ENCODE measurements at places on chromosomes 11 and 22.
A peak's percentile ranks its signal among the peaks of the same experiment; 100 is the strongest.

DNA sequence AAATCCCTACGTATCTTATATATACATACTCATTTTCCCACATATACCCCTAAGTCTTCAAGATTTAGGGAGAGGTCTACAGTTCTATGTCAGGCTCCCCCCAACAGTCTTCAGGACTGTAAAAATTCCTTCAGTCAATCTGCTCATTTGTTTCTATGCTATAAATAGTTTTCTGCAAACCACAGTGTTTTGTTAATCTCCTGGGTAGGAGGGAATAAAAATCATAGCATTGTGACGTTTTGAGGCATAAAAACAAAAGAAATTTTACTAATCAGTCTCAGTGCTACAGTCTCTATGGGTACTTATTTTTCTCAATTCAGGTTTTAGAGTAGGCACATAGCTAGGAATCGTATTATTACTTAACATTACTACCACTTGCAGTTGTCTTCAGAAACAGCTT lies 552.8 kb upstream of the LRRC4C start:
- no peak for DNase-seq

GRCh38 chr11:83521647-83522596 lies 235.8 kb upstream of the CCDC90B start:
- DNase-seq, result no peak

- no peak for DNase-seq
Measured at GRCh38 chr11:30488304-30488998, 97.7 kb downstream of the MPPED2 start.

- no peak for DNase-seq
Measured at GRCh38 chr22:26481694-26482093, 1.9 kb downstream of the HPS4 start.

- DNase-seq, result no peak
Measured at GRCh38 chr22:33919391-33920196, 682 bp downstream of the LARGE1 start.

DNA sequence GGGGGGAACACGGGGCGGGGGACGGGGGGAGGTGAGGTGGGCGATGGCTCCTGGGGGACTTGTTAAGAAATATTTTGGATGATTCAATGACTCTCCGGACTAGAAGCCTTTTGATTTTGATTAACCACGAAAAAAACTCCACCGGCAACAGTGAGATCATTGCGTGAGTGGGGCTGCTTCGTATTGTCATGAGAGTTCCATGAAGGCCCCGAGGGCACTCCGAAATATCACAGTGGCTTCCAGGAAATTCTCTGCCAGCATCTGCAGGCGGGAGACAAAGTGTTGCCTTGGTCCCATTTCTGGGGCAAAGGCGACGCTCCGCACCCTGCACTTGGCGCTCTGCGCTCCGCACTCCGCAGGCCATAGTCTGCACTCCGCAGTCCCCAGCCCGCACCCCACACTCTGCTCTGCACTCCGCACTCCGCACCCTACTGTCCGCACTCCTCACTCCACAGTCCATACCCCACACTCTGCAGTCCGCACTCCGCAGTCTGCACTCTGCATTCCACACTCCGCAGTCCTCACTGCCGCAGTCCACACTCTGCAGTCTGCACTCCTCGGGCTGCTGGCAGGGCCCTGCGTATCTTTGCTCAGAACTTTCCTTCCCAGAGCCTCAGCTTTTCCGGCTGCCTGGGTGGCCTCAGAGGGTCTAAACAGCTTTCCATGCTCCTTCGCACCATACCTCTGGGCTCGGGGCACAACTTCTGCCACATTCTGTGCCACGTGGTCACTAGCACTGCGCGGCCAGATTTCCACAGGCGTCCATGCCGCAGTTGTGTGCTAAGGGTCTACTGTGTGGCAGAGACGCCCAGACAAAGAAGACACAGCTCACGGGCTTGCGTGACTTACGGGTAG lies 61.1 kb downstream of the LINC01488 start:
- no peak for DNase-seq

- no peak for DNase-seq
Measured at GRCh38 chr11:15558513-15559181, 443.9 kb downstream of the INSC start.

GRCh38 chr11:23789200-23789853 lies 707.5 kb upstream of the LUZP2 start:
- DNase-seq, result no peak

DNA sequence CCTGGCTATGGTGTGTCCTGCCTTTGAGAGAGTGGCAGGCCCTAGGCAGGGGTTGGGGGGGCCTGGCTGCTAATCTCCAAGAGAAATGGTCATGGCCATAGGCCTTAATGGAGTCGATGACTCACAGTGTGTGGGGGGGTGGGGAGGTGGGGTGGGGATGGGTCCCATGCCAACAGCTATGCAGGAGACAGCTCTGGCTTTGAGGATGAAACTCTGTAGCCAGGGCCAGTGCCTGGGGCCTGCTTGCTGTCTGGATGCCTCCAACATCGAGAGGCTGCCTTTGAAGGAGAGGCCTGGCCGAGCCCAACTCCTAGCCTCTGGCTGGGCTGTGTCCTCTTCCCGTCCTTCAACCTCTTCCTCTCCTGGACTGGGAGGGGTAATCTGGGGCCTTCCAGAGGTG lies 23.9 kb upstream of the TSPAN18 start:
- DNase-seq, result no peak

GRCh38 chr11:35494957-35495490 lies 30.4 kb downstream of the PAMR1 start:
- no peak for DNase-seq

DNA sequence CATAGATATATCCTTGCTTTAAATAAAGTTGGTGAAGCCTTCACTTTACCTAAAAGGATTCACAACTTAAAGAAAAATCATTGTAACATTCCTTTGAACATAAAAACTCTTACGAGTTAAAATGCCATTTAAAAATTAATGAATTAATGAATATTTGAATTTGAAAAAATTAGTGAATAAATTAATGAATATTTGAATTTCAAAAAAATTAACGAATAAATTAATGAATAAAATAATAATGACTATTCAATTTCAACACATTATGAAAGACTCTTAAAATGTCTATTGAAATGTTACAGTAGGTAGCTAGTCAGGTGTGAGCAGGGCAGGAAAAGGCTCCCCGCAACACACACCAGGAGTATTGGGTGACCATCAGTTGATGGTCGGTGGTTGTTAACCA lies 22.9 kb downstream of the ARHGAP20 start:
- DNase-seq, result no peak

DNA sequence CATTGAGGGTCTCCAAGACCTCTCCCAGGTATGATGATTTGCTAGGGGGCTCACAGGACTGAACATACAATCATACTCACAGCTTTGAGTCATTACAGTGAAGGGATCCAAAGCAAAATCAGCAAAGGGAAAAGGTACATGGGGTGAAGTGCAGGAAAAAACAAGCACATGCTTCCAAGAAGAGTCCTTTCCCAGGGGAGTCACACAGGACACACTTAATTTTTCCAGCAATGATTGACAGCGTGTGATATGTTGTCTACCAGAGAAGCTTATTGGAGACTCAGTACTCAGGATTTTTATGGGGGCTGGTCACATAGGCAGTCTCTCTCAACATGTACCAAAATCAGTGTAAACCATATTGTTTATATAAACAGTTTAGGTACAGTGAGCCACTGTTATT lies 25.3 kb downstream of the CUL5 start:
- no peak for DNase-seq

GRCh38 chr11:67646535-67647336 lies 3.8 kb downstream of the ACY3 start:
- DNase-seq, result peak; percentile 81
